Activated CD4-positive, alpha-beta memory T cell treated with anti-CD3 and anti-CD28 coated beads, Interleukin-2, amount 10 ng/mL, durations not matched to agents 7 days and 5 days (primary cell): ENCODE measurements at places on chromosomes 6 and 20.
A peak's percentile ranks its signal among the peaks of the same experiment; 100 is the strongest.

- peaks cover 6% of the 10 kb centered on the region for H3K36me3 ChIP-seq
- peaks cover 4% of the 10 kb centered on the region for H3K27me3 ChIP-seq
- H3K27ac ChIP-seq = peak overlapping the region; percentile 97
- peak overlapping the region; percentile 99 for H3K4me3 ChIP-seq
- no peak for DNase-seq
These were observed 897 bp downstream of the CD2AP start for GRCh38 chr6:47478233-47479139.

DNA sequence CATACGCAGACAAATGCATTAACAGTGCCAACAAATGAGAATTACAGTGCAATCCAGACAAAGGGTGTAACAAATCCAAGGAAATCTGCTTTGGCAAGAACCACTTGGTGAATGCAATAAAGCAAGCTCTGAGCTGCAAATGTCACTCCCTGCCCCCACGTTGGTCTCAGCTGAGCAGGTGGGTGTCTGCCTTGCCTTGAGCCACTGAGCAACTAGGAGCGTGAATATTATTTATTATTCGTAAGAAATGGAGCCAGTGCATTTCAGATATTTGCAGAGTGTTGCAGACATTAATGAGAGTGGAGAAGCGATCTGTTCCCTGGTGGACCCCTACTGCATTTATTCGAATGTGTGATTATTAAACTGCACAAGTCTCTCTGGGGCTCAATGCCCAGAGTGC lies 36.6 kb upstream of the F13A1 start:
- no peak for DNase-seq
- H3K4me1 ChIP-seq = no peaks in the 10 kb centered on the region
- no peak overlapping the region for H3K4me3 ChIP-seq
- H3K36me3 ChIP-seq = no peaks in the 10 kb centered on the region
- no peak overlapping the region for H3K27ac ChIP-seq

DNA sequence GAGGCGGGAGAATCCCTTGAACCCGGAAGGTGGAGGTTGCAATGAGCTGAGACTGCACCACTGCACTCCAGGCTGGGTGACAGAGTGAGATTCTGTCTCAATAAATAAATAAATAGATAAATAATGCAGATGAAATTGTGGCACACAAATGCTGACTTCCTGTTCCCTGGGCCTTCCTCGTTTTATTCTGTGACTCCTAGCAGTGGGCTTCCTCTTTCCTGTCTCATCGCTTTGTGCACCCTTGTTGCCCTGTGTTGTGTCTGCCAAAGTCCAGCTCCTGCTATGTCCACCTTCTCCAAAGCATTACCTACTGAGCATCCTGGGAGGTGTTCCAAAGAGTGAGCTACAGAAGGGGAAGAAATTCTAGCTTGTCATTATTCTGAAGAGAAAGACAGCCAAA lies 100.2 kb upstream of the TIAM2 start:
- DNase-seq = no peak
- no peaks in the 10 kb centered on the region for H3K36me3 ChIP-seq
- H3K4me3 ChIP-seq = no peak overlapping the region
- H3K4me1 ChIP-seq = no peaks in the 10 kb centered on the region
- H3K27me3 ChIP-seq = no peaks in the 10 kb centered on the region

GRCh38 chr20:50563133-50563944 lies 53.2 kb downstream of the PTPN1 start:
- H3K27ac ChIP-seq = no peak overlapping the region
- H3K27me3 ChIP-seq = no peaks in the 10 kb centered on the region
- peaks cover 69% of the 10 kb centered on the region for H3K4me1 ChIP-seq
- H3K36me3 ChIP-seq = peaks cover 76% of the 10 kb centered on the region
- no peak overlapping the region for H3K4me3 ChIP-seq

DNA sequence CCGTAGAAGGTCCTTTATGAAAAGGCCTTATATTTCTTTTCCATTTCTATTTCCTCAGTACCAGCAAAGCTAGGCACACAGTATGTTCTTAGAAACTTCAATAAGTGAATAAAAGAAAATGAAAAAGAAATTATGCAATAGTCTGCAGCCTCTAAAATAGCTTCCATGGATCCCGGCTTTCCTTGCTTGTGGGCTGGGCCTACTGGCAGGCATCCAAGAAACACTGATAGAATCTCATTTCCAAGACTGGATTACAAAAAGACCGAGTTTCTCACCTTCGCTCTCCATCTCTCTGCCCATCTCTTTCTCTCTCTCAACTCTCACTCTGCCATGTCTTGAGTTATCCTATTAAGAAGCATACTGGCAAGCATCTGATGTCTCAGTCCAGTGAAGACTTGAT lies 187.5 kb upstream of the FKBP1C start:
- no peak overlapping the region for H3K4me3 ChIP-seq
- no peaks in the 10 kb centered on the region for H3K27me3 ChIP-seq
- H3K4me1 ChIP-seq = no peaks in the 10 kb centered on the region
- no peak for DNase-seq
- H3K27ac ChIP-seq = no peak overlapping the region
- H3K36me3 ChIP-seq = no peaks in the 10 kb centered on the region

- H3K4me3 ChIP-seq = no peak overlapping the region
- H3K27me3 ChIP-seq = no peaks in the 10 kb centered on the region
- no peaks in the 10 kb centered on the region for H3K36me3 ChIP-seq
- no peaks in the 10 kb centered on the region for H3K4me1 ChIP-seq
- H3K27ac ChIP-seq = no peak overlapping the region
These were observed 118.0 kb downstream of the RFPL4B start for GRCh38 chr6:112464901-112465665.
